Hematopoietic multipotent progenitor cell treated with erythropoietin and hydrocortisone succinate and interleukin-3 and kit ligand, for 4 days (in vitro differentiated cells): ENCODE measurements at places on chromosomes 4 and X.

DNA sequence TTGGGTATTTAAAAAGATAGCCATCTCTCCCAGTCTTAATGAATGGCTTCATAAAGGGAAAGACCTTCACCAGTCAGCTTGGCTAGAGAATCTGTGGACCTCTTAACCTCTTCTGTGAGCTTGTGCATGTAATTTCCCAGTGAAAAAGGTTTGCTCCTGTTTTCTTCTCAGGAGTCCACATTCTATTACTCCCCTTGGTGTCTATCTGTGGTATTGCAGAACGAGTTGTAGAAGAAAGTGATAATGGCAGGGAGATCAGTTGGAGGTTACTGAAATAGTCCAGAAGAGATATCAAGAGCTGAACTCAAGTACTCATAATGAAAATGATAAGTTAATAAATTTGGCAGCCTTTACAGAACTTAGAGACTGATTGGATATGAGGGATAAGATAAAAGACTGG lies 16.5 kb upstream of the VAMP7 start:
- peak; percentile 27 for DNase-seq

- no peak for DNase-seq
Observed at GRCh38 chr4:114318309-114318708, 280.3 kb upstream of the UGT8 start.

DNA sequence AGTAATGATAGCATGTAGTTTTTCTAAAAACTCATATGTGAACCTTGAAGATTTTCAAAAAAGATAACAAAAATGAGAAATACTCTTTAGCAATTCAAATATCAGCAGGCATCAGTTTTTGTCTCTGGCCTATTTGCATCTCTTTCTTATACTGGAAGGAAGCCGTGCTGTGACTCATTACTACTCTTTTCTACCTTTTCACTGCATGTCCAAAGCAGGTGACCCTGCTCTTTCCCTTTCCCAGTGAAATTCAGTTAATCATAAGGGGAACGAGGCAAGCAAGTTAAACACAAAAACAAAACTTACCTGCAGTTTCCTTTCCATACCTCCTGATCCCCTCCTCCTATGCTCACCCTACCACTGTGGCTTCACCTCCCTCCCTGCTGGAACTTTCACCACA lies 9.3 kb downstream of the SPATA4 start:
- no peak for DNase-seq

DNA sequence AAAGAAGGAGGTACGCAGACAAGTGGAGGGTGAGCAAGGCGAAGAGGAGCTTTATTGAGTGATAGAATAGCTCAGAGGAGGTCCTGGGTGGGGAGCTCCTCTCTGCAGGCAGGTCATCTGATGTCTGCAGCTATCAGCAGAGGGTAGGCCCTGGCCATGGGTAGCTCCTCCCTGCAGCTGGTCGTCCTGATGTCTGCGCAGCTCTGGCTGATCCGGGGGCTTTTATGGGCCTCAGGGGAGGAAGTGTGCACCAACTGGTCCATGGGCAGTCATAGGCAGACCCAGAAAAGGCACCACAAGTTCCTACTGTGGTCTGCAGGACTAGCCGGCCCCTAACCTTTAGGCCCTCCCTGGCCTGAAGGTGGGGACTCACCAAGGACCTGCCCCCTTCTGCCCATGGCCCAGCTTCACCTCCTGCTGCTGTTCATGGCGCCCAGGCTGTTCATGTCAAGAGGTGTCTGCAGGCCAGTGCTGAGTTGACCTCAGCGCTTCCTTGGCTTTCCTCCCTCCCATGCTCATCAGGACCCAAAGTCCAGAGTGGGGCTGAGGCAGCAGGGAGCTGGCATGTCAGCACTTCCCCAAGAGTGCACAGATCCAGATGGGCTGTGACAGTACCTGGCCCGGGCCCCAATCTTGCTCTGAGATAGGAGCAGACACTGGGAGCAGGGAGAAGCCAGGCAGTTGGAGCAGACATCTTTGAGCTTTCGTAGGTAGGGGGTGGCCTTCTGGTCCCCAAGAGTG lies 46.1 kb downstream of the ARAP2 start:
- DNase-seq, result no peak

GRCh38 chrX:97705936-97706335 lies 822.2 kb downstream of the RPA4 start:
- no peak for DNase-seq

DNA sequence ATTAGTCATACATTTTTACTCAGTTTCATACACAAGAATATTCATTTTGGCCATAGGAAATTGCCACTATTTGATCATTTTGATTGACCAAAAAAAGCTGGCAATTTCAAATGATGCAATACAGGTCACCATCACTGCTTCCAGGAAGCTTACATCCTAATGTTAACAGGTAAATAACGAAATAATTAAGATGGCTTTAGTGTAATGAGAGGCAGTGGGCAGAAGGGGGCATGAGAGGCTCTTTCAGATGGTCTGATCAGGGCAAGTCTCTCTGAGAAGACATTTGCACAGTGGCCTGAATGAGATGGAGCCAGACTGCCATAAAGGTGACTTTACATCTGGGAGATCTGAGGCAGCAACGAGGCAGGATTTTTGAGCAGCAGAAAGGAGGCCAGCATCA lies 170.7 kb downstream of the SLIT2 start:
- DNase-seq, result peak; percentile 71

GRCh38 chr4:34709564-34709963 lies 1534.8 kb downstream of the ARAP2 start:
- DNase-seq, result no peak
